ENCODE measurements at places on chromosomes 12 and 14. TPM values are rescaled to one million over a fixed set of nuclear protein-coding genes. Genes with fewer than 3 reads are reported as not detected.
A peak's percentile ranks its signal among the peaks of the same experiment; 100 is the strongest.

DNA sequence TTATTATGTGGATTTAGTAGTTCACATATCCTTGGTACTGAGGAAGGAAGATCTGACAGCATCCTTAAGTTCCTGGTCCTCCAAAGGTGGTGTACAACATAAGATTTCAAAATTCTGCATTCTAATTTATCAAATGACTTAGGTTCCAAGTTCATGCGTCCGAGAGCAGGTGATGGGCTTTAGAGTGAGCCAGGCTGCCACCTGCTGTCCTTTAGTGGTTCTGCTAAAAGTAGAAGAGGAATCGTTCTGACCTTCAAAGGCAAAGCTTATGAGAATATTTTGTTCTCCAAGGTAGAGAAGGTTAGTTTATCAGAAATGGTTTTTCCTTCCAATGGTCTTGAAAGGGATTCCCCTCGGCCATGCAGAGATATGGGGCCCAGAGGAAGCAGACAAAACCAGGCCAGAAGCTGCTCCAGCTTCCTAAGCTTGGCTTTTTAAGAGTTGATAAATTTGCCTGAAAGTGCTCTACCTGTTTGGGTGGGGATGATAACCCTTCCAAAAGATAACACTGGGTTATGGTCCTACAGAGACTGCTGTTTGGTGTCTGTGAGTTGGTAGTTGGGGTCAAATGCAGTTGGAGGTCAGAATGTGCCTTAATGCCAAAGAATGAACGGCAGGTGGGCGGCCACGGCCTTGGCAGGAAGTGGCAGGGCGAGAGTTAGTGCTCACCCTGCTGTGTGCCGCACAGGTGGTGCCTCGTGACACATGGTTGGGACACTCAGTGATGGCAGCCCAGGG is 29.1 kb upstream of the LRTM2 start:
- peak; percentile 87 for DNase-seq

DNA sequence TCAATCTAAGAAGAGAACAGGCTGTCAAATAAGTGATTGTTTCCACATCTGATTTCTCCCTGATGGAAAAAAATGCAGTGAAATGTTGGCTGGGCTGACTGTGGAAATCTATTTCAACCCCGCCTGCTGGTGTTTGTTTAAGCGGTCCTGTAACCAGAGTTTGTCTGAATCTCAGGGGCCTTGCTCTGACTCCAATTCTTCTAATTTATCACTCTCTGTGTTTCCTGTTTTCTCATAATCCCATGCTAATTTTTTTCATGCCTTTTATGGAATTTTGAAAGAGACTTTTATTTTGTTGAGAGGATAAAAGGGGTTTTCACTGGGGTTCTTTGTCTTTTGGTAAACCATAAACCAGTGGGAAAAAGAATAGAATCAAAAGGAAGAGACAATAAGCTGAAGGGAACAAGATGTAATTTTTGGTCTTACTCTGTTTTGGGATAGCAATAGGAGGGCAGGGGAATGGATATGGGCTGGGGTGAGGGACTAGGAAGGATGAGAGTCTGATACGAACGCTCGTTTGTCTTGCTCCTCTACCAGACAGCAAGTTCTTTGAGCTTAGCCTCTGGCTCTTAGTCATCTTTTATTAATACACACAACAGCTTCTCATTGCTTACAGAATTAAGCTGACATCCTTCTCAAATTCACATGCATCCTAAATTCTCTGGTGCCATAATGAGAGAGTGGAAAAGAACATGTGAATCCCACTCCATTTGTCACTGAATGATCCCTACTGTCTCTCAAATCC is 8.0 kb upstream of the MGP start:
- no peak for DNase-seq

- no peak for DNase-seq
Observed at GRCh38 chr12:118358612-118359540, 13.8 kb downstream of the TAOK3 start.

DNA sequence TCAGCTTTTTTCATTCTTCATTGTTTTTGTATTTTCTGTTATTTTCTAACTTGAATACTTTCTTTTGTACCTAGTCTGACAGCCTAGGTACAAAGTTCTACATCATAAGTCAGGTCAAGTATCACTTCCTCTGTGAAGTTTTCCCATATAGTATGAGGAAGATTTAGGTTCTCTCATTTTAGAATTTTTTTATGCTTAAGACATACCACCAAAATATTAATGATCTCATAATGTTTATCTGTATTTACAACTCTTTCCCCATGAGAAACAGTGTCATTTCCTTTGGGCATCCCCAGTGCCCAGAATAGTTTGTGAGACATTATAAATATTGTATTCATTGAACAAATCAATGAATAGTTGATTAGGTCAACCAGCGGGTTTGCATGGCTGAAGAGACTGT is 3.1 kb upstream of the ATF7IP start:
- DNase-seq = no peak

GRCh38 chr12:57990241-57990883 is 49.0 kb downstream of the ATP23 start:
- no peak for DNase-seq

- no peak for DNase-seq
Observed at GRCh38 chr14:58904776-58905175, 267.0 kb downstream of the DACT1 start.

GRCh38 chr12:15687583-15687982 is 101.6 kb downstream of the EPS8 start:
- DNase-seq = no peak

DNA sequence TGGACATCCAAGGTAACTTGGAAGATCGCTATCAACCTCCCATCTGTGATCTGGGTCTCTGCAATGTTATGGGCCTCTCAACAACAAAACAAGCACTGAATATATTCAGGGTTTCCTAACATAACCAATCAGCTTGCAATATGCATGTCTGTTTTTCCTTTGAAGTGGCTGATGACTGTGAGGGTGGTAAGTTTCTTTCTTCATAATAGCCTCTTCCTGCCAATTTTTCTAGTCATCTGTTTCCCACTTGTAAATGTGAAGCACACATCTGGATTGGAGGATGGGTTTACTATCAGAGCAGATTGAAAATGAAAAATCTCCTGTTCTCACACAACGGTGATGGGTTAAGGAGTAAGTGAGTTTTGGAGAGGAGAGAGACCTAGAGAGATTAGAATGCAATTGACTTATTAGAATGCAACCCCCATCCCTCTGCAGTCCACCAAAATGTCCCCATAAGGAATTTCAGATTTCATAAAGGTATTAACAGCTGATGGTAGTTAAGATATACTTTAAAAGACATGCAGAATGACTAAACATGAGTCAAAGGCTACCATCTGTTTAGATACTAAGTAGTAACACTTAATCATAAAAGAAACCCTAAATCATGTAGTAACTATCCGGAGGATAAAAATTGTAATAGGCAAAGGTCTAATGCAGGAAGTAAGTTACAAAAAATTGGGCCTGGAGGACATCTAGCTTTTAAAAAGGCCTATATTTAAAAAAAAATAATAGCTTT is 58.4 kb upstream of the SAV1 start:
- DNase-seq = peak; percentile 48

DNA sequence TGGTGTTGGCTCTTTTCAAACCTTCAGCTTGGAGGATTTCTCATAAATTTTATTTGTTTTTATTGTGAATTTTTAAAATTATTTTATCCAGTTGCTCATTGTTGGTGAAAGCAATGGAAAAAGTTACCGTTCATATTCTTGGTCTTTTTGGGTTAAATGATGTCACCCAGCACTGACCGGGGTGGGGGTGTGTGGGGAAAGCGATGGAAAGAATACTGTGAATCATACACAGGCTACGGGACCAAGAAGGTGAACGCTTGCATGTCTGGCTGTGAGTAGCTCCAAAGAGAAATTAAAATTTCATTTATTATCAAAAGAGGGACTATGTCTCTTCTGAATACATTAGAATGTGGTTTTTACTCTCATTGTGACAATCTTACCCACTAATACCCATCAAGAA is 430.1 kb downstream of the AEBP2 start:
- DNase-seq = no peak

Gene SLC16A7
- total RNA-seq = 27.8 TPM

DNA sequence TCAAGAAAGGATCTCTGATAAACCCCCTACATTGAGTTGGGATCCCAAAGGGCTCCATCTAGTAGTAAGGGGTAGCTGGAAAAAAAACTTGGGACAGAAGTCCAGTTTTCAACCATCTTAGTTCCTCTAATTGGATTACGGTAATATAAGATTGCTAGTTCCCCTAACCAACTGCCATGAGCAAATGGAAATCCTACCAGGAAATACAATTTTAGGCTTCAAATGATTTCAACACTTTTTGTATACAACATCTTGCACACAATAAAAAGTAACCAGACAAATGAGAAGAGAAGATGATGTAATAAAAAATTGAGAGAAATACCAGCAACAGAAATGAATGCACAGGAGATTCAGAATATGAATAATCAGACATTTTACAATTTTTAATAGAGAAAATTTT is 73.0 kb downstream of the TSHR start:
- no peak for DNase-seq

DNA sequence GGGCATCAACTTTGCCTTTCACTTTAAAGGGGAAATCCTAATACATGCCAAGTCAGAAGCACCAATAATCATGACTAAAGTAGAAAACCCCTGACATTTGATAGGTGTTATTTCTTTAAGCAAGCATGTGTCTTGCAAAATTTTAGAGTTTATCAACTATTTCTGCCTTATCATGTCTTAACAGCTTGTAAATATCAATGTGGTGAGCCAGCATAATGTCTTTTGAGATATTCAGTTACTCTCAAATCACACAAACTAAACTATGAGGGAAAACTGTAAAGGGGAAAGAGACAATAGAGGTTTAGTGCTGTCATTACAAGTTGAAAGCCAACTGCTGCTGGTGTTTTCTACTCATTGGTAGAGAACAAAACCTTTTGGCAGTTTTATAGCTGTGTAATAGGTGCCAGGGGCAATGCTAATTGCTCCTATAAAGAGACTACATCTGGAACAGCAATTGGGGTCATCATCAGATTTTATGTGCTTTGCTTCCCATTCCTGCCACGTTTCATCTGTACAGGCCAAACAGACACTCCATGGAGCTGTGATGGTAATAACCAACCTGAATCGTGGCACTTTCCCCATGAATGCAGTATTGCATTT is 1027.4 kb downstream of the FSCB start:
- no peak for DNase-seq

- DNase-seq = no peak
Observed at GRCh38 chr14:68616221-68616902, 176.5 kb downstream of the ZFP36L1 start.

Gene NRXN3
- not detected for total RNA-seq

Gene ADAM20
- total RNA-seq = 0.43 TPM

Gene PDZRN4
- total RNA-seq = not detected

GRCh38 chr14:29900609-29901350 is 26.9 kb downstream of the PRKD1 start:
- no peak for DNase-seq

DNA sequence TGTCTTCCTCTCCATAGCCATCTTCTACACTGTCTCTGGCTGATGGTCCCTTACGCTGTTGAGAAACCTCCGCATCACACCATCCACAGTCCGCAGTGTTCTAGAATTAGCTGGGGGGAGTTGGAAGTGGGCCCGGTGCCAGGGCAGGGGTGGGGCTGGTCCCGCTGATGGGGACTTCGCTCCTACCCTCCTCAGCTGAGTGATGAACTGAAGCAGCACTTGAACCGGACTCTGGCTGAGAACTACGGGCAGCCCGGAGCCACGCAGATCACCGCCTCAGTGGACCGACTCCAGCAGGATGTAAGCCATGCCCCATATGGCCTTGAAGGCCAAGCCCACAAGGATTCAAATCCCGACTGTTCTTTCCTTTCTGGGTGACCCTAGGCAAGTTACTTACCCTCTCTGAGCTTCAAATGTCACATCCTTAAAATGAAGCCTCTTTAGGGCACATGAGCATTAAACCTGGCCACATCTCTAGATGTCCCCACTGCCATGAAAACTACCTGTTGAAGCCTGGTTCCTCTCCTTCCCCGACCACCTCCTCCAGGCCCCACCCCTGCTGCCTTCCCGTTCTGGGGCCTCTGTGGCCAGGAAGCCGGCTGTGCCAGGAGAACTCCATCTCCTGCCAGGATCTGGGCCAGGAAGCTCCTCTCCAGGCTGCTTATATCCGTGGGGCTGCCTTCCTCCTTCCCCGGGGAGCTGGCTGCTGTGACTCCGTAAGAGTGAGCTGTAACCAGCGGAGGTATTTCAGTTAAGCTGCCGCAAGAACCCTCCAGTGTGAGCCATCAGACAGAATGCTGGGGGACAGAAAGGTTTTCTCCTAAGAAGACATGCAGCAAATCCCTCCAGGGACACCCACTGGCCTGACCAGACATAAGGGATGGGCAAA is 53.1 kb downstream of the TSPAN11 start:
- no peak for DNase-seq

Gene FGD6
- 2.0 TPM for total RNA-seq

DNA sequence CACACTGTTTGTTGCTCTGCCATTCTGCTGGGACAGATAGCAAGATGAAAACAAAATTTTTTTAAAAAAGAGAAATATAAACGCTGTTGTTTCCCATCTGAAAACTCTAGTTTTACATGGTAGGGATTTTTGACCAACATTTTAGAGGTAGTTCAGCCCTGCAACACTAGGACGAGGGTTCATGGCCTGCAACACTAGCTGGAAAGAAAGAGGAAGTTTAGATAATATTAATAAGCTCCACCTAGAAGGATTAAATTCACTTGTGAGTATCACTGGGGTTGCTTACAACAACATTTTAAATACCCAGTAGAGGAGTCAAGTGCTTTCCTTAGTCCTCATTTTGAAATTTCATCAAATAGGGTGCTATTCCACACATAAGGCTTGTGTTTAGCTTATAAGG is 68.2 kb downstream of the SRGAP1 start:
- DNase-seq = no peak

Gene ACSS3
- total RNA-seq = not detected

DNA sequence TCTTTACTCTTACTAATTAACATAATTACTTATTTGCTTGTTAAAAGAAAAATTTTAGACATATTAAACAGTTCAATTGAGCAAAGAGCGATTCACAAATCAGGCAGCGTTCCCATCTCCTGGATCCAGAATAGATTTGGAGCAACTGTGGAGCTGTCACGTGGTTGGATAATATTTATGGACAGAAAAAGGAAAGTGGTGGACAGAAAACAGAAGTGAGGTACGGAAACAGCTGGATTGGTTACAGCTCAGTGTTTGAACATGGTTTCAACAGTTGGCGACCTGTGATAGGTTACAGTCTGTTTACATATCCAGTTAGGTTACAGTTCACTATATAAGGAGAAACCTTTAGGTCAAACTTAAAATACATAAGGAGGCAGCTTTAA is 19.7 kb upstream of the FAM234B start:
- DNase-seq = no peak
